CD4-positive, alpha-beta memory T cell (primary cell): ENCODE measurements at places on chromosomes 6 and 20.

- DNase-seq: peak; percentile 26
Observed at GRCh38 chr20:35617397-35618262, 2.0 kb downstream of the SPAG4 start.

DNA sequence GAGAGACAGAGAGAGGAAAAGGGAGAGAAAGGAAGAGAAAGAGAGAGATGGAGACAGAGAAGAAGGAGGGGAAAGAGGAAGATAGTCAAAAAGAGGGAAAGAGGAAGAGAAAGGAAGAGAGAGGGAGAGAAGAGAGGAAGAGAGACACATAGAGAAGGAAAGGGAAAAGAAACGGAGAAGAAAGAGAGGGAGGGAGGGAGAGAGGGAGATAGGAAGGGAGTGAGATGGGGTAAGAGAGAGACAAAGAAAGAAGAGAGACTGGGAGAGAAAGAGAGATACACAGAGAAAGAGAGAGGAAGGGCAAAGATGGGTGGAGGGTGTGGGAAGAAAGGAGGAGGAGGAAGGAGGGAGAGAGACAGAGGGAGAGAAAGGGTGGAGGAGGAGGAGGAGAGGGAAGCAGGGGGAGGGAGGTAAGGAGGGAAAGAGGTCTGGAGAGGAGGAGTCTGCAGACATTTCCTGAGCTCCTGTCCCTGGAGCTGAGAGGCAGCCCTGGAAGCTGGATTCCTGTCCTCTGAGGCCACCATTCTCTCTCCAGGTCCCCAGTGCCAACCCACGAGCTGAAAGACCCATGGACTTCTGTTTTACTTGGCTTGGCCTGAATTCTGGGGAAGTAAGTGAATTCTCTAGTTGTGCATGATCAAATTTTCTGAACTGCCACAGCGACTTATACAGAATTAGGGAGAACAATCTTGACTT, 9.9 kb downstream of the FOXF2 start:
- no peak for DNase-seq

DNA sequence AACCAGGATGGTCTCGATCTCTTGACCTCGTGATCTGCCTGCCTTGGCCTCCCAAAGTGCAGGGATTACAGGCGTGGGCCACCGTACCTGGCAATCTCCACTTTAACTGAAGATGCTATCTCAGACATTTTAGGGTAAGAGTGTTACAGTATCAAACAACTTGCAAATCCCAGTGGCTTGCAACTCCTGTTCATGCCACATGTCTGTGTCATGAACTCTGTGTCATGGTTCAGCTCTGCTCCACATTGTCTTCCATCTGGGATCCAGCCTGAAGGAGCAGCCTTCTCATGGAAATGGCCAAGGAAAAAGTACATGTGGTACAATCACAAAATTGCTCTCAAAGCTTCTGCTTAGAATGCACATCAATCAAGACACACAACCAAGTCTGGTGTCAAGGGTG, 114.9 kb downstream of the MAP3K5 start:
- no peak for DNase-seq

GRCh38 chr20:13423472-13424173, 202.5 kb downstream of the ISM1 start:
- DNase-seq: no peak

DNA sequence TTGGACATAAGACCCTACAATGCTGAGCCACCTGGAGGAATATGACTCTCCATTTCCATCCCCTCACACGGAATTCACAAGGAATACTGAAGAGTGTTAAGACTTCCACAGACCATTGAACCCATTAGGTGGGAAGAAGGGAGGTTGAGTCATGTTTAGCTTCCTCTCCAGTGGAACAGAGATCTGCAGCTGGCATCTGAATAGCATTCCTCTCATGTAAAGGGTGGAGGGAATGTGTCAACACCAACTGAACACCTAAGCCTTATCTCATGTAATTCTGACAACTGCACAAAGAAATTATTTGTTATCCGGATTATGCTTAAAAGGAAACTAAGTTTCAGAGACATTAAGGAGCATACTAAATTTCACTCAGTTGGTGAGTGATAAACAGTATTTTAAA, 705.9 kb downstream of the MAFB start:
- DNase-seq: no peak

DNA sequence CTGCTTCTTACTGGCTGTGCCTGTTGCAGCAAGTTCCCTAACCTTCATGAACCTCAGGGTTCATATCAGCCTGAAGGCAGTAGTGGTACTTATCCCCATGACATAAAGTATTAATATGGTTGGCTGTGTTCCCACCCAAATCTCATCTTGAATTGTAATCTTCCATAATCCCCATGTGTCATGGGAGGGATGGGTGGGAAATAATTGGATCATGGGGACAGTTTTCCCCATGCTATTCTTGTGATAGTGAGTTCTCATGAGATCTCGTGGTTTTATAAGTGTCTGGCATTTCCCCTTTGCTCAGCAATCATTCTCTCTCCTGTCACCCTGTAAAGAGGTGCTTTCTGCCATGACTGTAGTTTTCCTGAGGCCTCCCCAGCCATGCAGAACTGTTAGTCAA, 61.8 kb downstream of the FAM229B start:
- no peak for DNase-seq

DNA sequence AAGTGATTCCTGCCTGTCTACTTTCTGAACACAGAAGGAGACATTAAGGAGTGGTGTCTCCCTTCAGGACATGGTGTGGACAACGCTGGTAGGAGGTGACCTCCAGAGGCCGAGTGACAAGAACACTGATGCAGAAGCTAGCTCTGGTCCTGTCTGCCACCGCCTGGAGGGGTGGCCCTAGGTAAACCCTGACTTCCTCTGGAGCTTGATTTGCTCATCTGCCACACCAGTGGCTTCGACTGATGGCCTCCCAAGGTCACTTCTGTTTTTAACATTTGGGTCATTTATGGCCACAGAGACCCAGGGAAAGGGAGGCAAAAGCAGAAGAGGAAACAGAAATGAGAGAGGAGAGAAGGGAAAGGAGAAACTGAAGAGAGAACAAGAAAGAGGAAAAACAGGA, 49.4 kb upstream of the SLC22A23 start:
- no peak for DNase-seq

DNA sequence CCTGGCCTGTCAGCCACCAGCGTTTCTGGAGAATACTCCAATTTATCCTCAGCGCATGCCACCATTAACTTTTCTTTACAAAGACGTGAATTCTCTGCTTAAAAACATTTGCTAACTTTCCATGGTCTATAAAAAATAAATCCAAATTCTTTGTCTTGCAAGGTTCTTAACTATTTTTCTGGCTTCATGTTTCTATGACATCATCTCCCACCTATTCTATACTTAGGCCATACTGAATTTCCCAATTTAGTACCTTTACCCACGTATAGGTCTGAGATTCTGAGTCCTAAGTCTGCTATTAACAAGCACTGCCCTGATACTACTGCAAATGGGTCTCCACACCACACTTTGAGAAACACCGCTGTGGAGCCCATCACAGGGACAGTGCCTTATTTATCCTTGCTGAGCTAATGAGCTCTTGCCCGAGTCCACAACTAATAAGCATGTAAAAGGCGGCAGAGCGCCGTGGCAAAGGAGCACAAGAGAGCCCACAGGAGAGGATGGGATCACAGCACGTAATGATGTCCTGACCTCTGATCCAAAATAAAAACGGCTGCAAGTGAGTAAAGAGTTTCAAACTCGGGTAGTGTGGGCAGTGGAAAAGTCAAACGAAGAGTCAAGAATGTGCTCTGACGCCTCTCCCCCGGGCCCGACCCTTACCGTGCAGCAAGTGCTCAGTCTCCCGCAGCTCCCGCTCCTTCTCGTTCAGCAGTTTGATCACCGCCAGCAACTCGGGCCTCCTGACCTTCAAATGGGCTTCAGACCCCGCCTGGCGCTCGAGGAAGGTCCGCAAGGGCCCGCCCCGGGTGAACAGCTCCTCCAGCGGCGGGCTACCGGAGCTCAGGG, 519 bp downstream of the MTRF1L start:
- no peak for DNase-seq

GRCh38 chr20:14507711-14508110, 170.3 kb upstream of the FLRT3 start:
- DNase-seq: no peak

DNA sequence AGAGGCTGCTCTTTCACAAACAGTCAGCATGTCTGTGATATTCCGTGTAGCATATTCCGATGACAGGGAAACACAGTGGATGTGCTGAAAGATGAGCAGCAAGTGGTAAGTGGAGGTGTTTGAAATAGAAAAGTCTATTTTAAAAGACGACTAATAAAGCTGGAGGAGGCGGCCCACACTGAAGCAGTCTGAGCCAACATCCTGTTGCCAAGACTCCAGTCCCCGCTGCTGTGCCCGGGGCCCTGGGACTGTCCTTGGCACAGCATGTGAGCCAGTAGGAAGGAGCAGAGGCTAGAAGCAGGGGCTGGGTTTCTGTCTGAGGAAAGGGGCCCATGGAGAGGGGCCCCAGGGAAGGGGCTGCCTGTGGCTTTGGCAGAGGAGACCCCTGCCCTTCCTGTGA, 351.5 kb upstream of the CHD6 start:
- no peak for DNase-seq

GRCh38 chr6:124536842-124537191, 425.4 kb upstream of the RNF217 start:
- no peak for DNase-seq

DNA sequence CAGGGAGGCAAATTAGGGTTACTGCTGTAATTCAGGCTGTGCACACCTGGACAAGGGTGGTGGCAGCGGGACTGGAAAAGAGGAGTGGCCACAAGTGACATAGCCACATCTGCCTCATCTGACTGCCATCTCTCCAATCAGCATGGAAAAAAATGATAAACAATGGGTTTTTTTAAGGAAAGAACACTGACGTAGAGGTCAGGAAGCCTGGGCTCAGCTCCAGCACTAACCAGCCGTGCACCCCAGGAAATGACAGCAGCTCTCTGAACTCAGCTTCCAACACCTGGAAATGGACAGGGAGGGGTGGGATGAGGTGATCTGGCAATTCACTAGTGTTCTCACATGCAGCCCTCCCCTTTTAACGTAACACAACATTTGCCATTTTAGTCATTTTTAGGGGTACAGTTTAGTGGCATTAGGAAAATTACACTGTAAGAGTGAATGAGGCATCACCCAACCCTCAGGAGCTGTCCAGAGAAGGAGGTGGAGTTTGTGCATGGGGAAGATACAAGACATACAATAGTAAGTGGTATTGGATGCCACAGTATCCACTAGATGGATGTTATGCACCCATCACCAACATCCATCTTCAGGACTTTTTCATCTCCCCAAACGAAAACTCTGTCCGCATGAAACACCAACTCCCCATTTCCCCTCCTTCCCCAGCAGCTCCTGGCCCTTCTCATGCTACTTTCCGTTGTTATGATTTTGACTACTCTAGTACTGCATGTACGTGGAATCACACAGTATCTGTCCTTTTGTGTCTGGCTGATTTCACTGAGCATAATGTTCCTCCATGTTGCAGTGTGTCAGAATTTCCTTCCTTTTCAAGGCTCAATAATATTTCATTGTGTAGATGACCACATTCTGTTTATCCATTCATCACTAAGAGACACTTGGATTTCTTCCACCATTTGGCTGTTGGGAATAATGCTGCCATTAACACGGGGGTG, 215.5 kb upstream of the ECI2 start:
- DNase-seq: no peak

- peak; percentile 31 for DNase-seq
Observed at GRCh38 chr6:30533460-30534294, 22.6 kb downstream of the GNL1 start.

DNA sequence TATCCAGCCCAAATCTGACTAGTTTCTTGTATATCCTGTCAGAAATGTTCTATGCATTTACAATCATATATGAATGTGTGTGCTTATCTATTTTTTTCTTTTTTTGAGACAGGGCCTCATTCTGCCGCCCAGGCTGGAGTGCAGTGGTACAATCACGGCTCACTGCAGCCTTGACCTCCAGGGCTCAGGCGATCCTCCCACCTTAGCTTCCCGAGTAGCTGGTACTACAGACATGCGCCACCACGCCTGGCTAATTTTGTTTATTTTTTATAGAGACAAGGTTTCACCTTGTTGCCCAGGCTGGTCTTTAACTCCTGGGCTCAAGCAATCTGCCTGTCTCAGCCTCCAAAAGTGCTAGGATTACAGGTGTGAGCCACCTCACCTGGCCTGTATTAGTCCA, 3.0 kb upstream of the RAB44 start:
- no peak for DNase-seq

DNA sequence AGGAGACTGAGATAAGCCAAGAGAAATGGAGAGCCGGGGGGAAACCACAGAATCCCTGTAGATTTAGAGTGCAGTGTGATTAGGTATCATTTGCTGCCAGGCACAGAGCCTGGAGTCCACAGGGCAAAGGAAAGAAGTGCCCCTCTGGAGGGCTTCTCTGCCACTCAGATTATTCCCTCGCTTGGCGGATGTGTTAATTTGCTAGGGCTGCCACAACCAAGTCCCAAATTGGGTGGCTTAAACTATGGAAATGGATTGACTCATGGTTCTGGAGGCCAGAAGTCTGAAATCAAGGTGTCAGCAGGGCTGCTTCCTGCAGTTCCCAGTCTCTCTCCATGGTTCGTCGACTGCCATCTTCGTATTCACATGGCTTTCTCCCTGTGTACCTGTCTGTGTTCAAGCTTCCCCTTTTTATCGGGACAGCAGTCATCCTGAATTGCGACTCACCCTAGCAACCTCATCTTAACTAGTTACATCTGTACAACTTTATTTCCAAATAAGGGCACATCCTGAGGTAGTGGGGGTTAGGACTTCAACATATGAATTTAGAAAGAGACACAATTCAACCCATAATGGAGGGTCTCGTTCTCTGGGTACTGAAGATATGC, 122.2 kb downstream of the ANKRD60 start:
- no peak for DNase-seq

- DNase-seq: no peak
Observed at GRCh38 chr6:39421383-39422225, 99.1 kb upstream of the KCNK16 start.

DNA sequence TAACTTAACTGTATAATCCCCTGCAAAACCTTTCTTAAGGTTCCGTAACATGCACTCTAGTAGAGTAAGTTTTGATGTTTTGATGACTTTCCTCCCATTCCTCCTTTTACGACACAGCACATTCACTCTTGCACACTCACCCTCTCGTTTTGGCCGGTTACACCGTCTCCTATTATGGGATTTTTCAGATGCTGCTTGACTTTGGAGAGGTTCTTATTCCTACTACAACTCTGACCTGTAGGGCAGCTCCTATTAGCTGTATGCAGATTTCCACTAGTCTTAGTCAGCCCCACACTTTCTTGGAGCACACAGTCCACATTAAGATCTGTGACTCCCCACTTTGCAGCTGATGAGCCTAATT, 223.7 kb upstream of the SYNCRIP start:
- DNase-seq: no peak

- DNase-seq: no peak
Observed at GRCh38 chr6:168025831-168026710, 28.6 kb downstream of the KIF25 start.

- no peak for DNase-seq
Observed at GRCh38 chr6:39602601-39603519, 122.3 kb downstream of the KIF6 start.

DNA sequence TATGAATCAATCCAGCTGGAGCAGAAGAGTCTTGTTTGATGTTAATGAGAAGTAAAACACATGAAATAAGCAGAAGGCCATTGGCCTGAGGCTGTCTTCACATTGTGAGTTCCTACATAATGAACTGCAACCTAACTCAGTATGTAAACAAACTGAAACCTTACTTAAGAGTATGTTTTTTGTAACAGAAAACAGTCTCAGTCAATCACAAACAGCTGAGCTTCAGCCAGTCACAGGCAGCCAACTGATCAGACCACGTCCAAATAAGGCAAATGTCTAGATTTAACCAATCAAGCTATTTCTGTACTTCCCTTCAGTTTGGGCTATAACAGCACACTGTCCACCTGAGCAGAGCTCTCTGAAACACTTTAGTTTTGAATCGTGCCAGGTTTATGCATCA, 234.7 kb downstream of the TRDN start:
- DNase-seq: no peak
